ENCODE measurements at places on chromosomes 7 and 10. TPM values are rescaled to one million over a fixed set of nuclear protein-coding genes. Genes with fewer than 3 reads are reported as not detected.

TAC1 gene
- total RNA-seq: not detected

ZDHHC4 gene
- 36.7 TPM for total RNA-seq

PTPRE gene
- 13.8 TPM for total RNA-seq

NUTM2A gene
- total RNA-seq: 2.2 TPM
